ENCODE measurements at places on chromosomes 1 and 21. TPM values are rescaled to one million over a fixed set of nuclear protein-coding genes. Genes with fewer than 3 reads are reported as not detected.

DNA sequence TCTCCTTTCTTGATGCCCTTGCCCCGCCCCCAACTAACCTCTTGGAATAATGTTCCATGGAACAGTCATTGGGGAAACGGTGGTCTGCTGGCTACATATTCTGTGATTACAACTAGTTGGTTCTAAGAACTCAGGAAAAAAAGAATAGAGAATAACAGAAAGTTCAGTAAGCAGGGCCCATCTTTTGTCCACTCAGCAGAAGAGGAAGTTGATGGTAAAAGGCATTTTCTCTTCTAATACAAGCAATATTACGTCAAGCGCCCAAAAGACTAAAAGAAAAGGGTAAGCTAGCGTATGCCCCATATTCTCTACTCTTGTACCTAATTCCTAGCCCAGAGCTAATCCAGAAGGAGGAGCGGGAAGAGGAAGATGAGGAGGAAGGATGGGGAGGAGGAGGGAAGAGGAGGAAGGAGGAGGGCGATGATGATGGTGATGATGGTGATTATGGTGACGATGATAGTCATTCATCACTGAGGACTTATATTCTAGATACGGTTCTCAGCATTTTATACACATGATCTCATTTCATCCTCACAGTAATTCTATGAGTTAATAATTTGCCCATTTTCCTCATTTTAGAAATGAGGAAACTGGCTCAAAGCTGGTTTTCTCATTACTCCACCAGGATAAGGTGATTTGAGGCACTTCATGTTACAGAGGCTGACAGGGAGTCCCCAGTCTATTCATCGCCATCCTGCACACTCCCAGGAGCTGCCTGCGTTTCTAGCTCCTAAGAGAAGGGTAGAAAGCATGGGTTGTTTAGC is 76.6 kb upstream of the EFHD2 start:
- H3K27me3 ChIP-seq = no peaks in the 10 kb centered on the region
- no peak overlapping the region for H3K27ac ChIP-seq
- no peak for DNase-seq
- H3K4me3 ChIP-seq = no peak overlapping the region
- H3K36me3 ChIP-seq = no peaks in the 10 kb centered on the region

- DNase-seq = no peak
- H3K27ac ChIP-seq = no peak overlapping the region
- H3K27me3 ChIP-seq = no peaks in the 10 kb centered on the region
- H3K4me1 ChIP-seq = no peaks in the 10 kb centered on the region
- H3K36me3 ChIP-seq = no peaks in the 10 kb centered on the region
- H3K4me3 ChIP-seq = no peak overlapping the region
These were observed 32.4 kb downstream of the MORN1 start for GRCh38 chr1:2358651-2359640.

- no peaks in the 10 kb centered on the region for H3K27me3 ChIP-seq
- H3K4me3 ChIP-seq = no peak overlapping the region
- H3K27ac ChIP-seq = no peak overlapping the region
- H3K36me3 ChIP-seq = no peaks in the 10 kb centered on the region
- H3K4me1 ChIP-seq = no peaks in the 10 kb centered on the region
These were observed 11.3 kb upstream of the DIPK1A start for GRCh38 chr1:92972409-92973129.

GRCh38 chr1:27377760-27378495 is 3.3 kb upstream of the FCN3 start:
- no peaks in the 10 kb centered on the region for H3K27me3 ChIP-seq
- H3K36me3 ChIP-seq = no peaks in the 10 kb centered on the region
- no peak for DNase-seq
- no peak overlapping the region for H3K27ac ChIP-seq

DNA sequence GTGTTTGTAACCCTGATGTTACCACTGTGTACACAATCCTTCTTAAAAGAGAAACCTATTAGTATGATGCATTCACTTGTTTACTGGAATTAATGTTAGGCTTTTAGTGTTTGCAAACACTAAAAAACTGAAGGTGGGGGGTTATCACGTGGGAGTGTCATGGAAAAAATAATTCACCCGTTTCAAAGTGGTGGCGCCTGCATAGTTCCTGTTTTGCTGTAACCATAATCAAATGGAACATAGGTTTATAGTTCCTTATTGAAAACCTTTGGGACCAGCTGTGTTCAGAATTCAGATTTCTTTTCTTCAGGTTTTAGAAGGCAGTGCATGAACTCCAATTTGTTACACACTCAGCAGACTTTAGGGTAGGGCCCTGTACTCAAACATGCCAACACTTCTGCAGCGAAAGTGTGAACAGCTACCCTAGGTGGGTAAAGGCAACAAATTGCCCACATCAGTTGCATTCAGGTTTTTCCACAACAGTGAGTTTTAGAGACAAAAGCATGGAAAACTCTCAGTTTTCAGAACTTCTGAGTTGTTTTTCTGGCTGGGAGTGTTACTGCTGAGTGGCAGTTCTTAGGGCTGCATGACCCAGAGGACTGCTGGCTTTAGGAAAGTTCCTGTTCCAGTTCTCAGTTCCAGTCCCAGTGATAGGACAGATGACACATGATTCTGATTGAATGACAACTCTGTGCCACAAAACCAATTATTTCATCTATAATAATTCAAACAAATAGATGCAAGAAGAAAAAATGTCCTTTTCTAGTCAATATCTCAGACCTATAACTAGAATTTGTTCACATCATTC is 29.1 kb upstream of the IVNS1ABP start:
- no peaks in the 10 kb centered on the region for H3K27me3 ChIP-seq
- H3K4me1 ChIP-seq = peaks cover 17% of the 10 kb centered on the region
- no peak overlapping the region for H3K27ac ChIP-seq
- no peak overlapping the region for H3K4me3 ChIP-seq

DNA sequence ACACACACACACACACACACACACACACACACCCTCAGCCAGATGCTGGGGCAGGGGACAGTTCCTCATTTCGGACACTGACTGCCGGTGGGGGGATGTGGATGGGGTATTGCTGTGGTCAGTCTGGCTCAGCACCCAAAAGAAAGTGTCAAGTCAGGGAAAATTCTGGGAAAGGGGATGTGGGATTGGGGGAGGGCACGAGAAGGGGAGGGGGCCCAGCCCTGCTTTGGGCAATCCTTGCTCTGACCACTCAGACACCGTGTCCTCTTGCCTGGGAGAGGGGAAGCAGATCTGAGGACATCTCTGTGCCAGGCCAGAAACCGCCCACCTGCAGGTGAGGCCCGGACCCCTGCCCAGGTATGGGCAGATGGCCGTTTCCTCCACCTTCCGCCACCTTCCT is at the start of gene C1QC:
TSS of gene C1QC (plus strand) at position 253 of the 400 bp plus-strand sequence. CDS start 391 bp downstream, outside the sequence.
- no peak within 1 kb of the TSS for H3K4me3 ChIP-seq
- H3K27me3 ChIP-seq = no peaks in the 10 kb centered on the region
- H3K4me1 ChIP-seq = no peaks in the 10 kb centered on the region
- H3K36me3 ChIP-seq = no peaks in the 10 kb centered on the region
- no peak for DNase-seq

DNA sequence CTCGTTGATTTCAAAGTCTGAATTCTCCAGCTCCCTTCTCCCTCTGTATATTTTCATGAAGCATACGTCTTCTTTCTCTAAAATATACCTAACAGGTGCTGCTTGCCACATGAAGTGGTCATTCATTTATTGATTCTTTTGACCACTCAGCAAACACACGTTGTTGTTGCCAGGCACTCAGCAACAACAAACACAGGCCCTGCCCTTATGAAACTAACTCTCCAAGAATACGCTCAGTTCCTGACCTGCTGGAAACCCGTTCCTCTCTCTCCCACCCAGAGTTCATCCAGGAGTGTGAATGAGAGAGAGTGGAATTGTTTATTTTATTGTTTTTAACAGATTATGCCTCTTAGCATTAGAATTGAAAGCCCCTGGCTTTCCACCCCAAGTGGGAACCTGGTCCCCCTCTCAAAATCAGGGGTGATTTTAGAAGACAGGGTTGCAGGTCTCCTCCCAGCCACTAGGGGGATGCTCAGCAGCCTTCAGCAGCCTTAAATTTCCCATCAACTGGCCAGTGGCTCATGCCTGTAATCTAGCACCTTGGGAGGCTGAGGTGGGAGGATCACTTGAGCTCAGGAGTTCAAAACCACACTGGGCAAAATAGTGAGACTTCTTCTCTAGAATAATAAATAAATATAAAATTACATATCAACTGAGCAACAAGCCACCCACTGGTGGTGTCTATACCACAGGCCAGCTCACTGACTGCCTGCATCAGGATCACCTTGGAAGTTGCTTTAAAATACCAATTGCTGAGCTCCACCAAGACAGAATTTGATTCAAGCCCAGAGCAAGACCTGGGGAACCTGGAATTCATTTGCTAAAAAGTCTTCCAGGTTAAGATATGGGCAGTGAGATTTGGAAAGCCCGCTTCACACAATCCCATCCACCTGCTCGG is 181.0 kb upstream of the KLHDC7A start:
- no peak overlapping the region for H3K4me3 ChIP-seq
- DNase-seq = no peak
- H3K27ac ChIP-seq = no peak overlapping the region
- H3K27me3 ChIP-seq = no peaks in the 10 kb centered on the region

Gene EXOSC10
- 18.4 TPM for total RNA-seq

Gene SLAMF7
- total RNA-seq = 1.1 TPM

Gene PLA2G2F
- total RNA-seq = not detected

Gene RNU1-3
- 687 TPM for total RNA-seq

Gene ARHGEF16
- total RNA-seq = 12.2 TPM

Gene AIM2
- 0.47 TPM for total RNA-seq

Gene ZRANB2
- total RNA-seq = 28.4 TPM

All from pancreas (tissue), 10 donors.